Activated T-cell treated with anti-CD3 and anti-CD28 coated beads, Interleukin-2, amount 50 U/mL, for 72 hours (primary cell): ENCODE measurements at places on chromosomes 2 and 18.
A peak's percentile ranks its signal among the peaks of the same experiment; 100 is the strongest.

DNA sequence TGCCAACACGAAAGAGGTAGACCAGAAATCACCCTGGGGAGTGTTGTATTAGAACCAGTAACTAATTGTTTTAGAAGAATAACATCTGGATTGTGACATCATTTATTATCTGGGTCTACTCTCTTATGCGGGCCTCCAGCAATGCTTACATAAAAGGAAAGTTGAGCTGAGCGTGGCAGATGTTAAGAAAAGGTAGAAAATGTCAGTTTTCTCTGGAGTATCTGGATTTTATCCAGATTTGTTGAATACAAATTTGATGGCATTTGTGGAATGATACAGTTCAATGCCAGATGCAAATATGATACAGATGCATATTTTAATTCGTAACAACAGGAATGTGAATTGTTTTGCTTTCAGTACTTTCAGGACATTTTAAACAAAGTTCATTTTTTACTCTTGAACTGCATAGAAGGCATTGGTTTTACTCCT lies 90.3 kb downstream of the PRPF40A start:
- H3K27me3 ChIP-seq: no peaks in the 10 kb centered on the region
- no peak overlapping the region for H3K27ac ChIP-seq
- H3K36me3 ChIP-seq: no peaks in the 10 kb centered on the region
- H3K4me3 ChIP-seq: no peak overlapping the region
- DNase-seq: no peak
- H3K4me1 ChIP-seq: no peaks in the 10 kb centered on the region

GRCh38 chr2:238103465-238104225 lies 3.5 kb downstream of the ESPNL start:
- H3K27ac ChIP-seq: no peak overlapping the region
- H3K4me3 ChIP-seq: no peak overlapping the region
- no peaks in the 10 kb centered on the region for H3K4me1 ChIP-seq
- no peaks in the 10 kb centered on the region for H3K27me3 ChIP-seq
- H3K36me3 ChIP-seq: no peaks in the 10 kb centered on the region

DNA sequence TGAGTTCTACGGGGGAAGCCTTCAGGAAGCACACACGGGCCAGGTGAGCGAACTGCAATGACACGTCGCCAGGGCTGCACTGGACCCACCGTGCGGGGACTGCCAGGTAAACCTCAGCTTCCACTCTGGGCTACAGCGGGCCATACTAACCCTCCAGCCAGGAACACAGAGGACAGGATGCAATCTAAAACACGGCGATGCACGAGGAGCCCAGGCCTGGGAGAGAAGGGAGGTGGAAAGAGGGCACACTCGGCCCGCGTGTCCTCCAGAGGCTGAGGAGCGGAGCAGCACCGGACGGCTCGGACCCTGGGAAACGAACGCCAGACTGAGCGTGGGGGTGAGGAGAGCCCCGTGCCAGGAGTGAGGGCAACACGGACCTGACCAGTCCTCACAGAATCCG lies 69.3 kb downstream of the HDAC4 start:
- no peaks in the 10 kb centered on the region for H3K36me3 ChIP-seq
- peak overlapping the region; percentile 33 for H3K4me3 ChIP-seq
- DNase-seq: no peak
- peaks cover 49% of the 10 kb centered on the region for H3K4me1 ChIP-seq
- H3K27me3 ChIP-seq: no peaks in the 10 kb centered on the region

GRCh38 chr2:238644095-238645081 lies 203.5 kb upstream of the TWIST2 start:
- DNase-seq: peak; percentile 12
- peaks cover 8% of the 10 kb centered on the region for H3K27me3 ChIP-seq
- H3K36me3 ChIP-seq: no peaks in the 10 kb centered on the region
- H3K27ac ChIP-seq: no peak overlapping the region

DNA sequence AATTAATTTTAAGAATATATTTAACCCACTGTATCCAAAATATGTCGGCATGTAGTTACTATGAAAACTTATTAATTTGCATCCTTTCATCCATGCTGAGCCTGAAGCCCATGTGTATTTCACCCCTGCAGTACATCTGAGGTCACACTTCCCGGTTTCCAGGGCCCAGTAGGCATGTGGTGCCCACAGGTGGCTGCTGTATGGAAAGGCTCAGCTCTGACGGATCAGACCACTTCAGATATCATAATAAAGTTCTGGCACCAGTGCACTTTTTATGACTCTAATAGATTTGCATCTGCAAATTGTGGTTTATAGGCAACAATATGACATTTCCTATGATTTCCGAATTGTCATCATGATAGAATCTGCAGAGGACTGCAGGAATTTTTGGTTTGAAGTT lies 22.5 kb downstream of the SH3RF3 start:
- no peaks in the 10 kb centered on the region for H3K36me3 ChIP-seq
- H3K4me1 ChIP-seq: peaks cover 20% of the 10 kb centered on the region
- DNase-seq: no peak
- no peak overlapping the region for H3K4me3 ChIP-seq

DNA sequence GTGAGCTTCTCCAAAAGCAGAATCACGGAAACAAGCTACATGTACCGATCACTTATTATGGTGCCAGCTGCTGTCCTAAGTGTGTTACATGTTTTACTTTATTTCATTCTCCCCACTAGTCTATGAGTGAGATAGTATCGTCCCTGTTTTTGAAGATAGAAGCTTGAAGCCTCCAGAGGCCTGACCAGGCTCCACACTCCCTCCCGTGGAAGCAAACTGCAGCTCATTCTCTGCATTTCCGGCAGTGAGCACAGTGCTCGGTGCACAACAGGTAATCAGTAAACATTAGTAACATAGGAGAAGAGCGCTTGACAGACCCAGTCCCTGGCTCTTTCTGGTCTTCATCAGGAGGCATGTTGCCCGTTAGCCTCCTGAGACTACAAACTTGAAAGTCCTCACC lies 72.9 kb downstream of the ZBTB7C start:
- H3K27ac ChIP-seq: no peak overlapping the region
- no peaks in the 10 kb centered on the region for H3K27me3 ChIP-seq
- H3K36me3 ChIP-seq: no peaks in the 10 kb centered on the region
- no peaks in the 10 kb centered on the region for H3K4me1 ChIP-seq

GRCh38 chr2:150617351-150617978 lies 130.0 kb upstream of the RND3 start:
- no peak overlapping the region for H3K4me3 ChIP-seq
- H3K36me3 ChIP-seq: no peaks in the 10 kb centered on the region
- H3K27ac ChIP-seq: no peak overlapping the region
- no peaks in the 10 kb centered on the region for H3K27me3 ChIP-seq
- no peaks in the 10 kb centered on the region for H3K4me1 ChIP-seq
